Daoy (cell line): ENCODE measurements at places on chromosomes 3 and 15.

DNA sequence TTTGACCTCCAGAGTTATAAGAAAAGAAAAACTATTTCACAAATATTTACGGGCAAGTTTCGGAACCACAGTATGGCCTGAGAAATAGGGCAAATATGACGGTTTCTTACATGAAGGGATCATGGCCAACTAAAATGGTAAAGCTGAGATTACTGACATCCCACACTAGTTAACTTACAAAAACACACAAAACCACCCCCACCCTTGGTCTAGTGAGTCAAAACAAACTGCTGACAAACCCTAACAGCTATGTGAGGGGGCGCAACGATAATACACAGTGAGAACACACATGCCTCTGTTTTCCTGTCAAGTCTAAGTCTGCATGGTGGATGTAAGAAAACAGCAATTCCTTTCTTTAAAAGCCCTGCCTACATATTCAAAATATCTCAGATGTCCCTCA, 32.3 kb downstream of the CBLB start:
- peak; percentile 85 for DNase-seq

DNA sequence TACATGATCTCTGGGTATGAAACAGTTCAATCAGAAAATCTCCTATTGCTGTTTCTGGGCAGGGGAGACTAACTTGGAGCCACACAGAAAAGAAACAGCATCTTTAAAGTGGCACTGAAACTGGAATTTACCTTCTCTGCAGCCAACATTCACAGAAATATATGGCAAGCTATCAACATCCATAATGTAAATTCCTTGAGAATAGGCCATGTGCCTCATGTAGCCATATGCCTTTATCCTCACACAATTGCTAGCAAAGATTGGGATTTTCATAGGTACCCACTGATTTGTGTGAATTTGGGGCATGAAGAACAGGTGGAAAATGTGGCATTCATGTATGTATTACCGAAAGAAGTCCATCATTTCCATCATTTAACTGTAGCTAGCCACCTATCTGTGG, 386.3 kb upstream of the TMCO5A start:
- DNase-seq, result no peak

DNA sequence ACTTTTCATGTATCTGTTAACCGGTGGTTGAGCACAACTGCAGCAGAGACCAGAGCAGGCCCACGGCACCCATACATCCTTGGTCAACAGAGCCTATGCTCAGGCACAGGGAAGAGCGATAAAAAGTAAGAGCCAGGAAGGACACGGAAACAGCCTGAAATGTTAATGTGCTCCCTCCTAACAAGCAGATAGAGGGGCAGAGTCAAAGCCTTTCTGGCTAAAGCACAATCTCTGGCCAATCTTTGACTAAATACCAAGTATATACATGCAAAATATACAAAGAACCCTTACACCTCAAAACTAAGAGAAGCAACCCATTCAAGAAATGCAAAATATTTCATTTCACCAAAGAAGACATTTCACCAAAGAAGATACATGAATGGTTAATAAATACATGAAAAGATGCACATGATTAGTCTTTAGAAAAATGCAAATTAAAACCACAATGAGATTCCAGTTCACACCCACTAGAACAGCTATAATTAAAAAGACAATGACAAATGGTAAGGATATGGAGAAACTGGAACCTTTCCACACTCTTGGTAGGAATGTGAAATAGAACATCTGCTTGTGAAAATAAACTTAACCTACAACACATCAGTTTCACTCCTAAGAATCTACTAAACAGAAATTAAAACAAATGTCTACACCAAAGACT, 88.0 kb downstream of the OSBPL10 start:
- no peak for DNase-seq

DNA sequence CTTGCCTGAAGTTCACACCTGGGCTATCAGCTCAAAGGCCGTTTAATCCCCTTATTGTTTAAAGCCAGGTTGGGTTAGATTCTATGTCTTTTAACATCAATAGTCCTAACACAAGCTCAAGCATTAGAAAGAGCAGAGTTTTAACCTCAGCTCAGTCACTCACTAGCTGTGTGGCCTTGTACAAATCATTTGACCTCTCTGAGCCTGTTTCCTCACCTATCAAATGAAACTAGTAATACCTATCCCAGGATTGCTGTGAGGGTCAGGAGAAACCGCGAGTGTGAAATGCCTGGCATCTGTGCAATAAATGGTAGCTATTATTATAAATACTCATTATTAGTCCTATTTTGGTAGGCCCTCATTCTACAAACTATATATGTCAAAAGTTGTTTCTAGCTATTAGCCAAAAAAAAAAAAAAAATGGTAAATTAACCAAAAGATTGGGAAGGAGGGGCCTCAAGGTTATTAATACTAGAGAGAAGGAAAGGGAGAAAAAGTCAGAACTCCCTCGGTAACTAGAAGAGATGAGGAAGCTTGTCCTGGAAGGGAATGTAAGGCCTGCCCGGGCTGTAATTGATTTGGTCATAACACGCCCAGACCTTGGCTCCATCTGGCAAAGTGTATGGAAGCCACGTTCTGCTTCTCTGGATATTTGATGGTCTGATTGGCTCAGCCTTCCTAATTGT, 510.5 kb upstream of the PROK2 start:
- DNase-seq, result no peak

- no peak for DNase-seq
These were observed 51.8 kb downstream of the SLC12A8 start for GRCh38 chr3:125160606-125161371.
